ENCODE measurements at places on chromosomes 11 and 22. TPM values are rescaled to one million over a fixed set of nuclear protein-coding genes. Genes with fewer than 3 reads are reported as not detected.

Gene OR8A1
- not detected for total RNA-seq

Gene GSC2
- total RNA-seq: not detected

Gene SLC22A9
- total RNA-seq: not detected

Gene CTSW
- total RNA-seq: 13.2 TPM

Gene IGSF9B
- total RNA-seq: 24.6 TPM

Gene MS4A12
- total RNA-seq: not detected

Gene MN1
- not detected for total RNA-seq

Gene TRIM34
- total RNA-seq: 9.6 TPM

Gene LMNTD2
- 3.9 TPM for total RNA-seq

Gene MAPK8IP1
- total RNA-seq: 0.58 TPM

Gene TYR
- not detected for total RNA-seq

Gene MLC1
- not detected for total RNA-seq

Gene FLRT1
- 0.36 TPM for total RNA-seq

Gene CALCA
- total RNA-seq: not detected

Gene ACTN3
- 0.15 TPM for total RNA-seq

GRCh38 chr11:2368178-2368850 lies 8.8 kb upstream of the CD81 start:
- DNase-seq: no peak

DNA sequence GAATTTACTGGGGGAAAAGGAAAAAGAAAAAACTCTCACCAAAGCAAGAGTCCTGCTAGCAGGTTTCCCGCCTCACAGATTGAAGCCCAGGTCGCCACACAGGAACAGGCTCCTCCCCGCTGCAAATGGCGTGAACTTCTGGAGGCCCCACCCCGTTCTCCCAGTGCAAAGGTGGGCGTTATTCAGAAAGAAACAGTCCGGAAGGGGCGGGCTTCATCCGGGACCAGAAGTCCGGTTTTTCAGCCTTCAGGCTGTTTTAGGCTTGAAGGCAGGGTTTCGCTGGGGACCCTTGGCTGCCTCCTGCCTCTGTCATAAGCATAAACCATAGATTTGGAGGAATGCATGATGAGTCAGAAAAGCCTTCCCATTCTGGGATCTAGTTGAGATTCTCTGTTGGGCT lies 148.3 kb upstream of the POU2AF2 start:
- DNase-seq: no peak

GRCh38 chr22:24216541-24217209 lies 28.2 kb downstream of the GGT5 start:
- DNase-seq: peak; percentile 12

- DNase-seq: no peak
These were observed 454.9 kb upstream of the CADM1 start for GRCh38 chr11:115959081-115959486.

GRCh38 chr11:1706634-1707400 lies 9.8 kb downstream of the KRTAP5-6 start:
- DNase-seq: peak; percentile 45

DNA sequence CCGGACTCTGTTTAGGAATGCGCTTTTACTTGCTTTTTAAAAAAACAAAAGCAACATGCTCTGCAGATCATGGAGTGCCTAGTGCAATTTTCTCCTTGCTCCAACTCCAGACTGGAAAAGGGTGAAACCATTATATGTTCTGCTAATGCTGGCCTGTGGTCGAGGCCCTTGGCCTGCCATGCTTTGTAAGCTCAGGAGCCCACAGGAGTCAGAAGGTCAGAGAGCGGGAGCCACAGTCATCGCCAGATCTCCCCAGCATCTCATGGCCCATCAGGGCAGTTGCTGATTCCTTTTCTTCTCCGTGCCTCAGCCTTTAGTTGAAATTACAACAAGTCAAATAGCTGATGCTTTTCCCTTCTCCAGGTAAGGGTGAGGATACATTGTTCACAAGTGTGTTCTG lies 80.3 kb downstream of the DDIAS start:
- DNase-seq: no peak

DNA sequence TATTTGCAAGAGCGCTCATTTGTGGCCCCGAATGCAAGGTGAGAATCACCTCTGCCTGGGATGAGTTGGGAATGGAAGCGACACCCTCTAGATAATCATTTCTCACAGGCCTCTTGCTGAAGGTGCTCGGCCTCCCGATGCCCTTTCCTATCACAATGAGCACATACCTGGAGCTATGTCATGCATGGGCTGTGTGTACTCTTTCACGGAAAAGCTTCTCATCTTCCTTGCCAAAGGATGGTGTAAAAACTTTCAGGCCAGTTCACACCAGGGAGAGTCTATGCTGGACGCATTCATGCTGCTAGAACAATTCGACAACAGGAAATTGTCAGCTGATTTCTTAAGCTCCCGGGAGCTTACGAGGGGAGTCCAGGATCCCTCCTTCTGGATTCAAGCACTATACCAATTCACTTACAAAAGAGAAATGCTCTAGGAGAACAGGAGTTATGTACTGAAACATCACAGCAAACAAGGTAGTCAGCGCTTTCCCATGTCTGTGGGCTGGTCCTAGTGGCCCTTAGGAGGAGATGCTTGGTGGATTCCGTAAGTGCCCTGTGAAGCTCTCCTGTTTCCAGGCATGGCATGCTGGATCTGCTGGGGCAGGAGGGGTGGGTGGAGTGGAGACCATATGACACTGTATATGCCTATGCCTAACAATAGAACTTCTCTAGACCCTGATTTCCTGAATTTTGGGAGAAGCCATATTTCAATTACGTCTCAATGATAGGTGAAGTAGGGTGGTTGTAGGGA lies 53.1 kb upstream of the B3GAT1 start:
- DNase-seq: no peak

- DNase-seq: no peak
These were observed 1473.8 kb downstream of the TBC1D22A start for GRCh38 chr22:48236261-48236660.

DNA sequence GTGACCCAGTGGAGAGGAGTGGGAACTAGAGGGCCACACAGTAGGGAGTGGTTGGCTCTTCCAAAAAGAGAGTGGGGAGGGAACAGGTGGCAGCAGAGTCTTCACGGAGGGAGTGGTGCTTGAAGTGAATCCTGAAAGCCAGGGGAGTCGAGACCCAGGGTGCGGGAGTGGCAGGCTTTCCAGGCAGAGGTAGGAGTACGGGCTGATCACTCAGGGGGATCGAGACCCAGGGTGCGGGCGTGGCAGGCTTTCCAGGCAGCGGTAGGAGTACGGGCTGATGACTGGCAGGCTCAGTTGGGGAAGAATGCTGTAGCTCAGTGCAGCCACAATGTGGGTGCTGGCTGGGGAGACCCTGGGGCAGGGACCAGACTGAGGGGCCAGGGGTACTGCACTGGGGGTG lies 148.2 kb downstream of the TBC1D22A start:
- no peak for DNase-seq

GRCh38 chr22:42439821-42440674 lies 7.8 kb upstream of the NFAM1 start:
- peak; percentile 34 for DNase-seq

GRCh38 chr11:119108146-119108856 lies 1.2 kb downstream of the C2CD2L start:
- DNase-seq: peak; percentile 60

DNA sequence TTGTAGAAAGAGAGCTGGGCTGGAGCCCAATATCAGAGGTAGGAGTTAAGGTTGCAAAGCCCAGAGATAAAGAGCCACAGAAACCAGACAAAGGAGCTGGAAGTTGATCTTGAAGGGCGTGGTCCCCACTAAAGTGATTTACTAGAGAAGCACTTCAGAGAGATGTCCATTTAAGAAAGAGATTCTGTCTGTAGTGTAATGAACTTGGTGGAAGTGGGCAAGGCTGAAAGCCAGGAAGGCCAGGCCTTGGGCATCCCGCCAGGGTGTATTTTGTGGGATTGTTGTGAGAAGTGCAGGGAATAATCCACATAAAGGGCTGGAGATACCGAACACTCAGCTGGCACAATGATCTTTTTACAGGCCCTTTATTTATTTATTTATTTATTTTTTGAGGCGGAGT lies 1398.8 kb downstream of the TBC1D22A start:
- no peak for DNase-seq

DNA sequence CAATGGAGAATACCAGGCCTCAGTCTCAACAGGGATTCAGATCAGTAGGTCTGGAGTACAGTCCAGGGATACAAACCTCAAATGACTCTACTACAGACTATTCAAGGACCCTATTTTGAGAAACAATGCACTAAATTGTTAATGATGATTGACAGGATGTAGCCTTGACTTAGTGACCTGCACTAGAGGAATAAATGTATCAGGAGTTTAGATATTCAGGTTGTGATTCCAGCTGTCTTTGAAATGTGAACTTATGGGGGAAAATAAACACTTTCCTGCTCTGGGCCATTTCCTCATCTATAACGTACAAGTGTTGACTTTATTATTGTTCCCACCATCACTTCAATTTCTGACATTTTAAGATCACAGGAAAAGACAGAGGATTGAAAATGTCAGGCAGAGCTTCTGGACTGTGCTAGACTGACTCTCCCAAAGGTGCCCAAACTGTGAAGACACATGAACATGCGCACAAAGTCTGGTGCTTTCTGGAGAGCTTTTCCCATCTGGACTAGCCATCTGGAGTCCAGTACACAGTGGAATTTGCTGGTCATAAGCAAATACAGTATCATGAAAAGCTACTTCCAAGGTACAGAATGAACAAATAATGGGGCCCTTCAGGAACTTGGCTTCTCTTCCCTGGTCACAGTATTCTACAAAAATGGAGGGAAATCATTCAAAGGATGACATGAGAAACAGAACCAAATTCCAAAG lies 110.4 kb downstream of the USP35 start:
- no peak for DNase-seq

DNA sequence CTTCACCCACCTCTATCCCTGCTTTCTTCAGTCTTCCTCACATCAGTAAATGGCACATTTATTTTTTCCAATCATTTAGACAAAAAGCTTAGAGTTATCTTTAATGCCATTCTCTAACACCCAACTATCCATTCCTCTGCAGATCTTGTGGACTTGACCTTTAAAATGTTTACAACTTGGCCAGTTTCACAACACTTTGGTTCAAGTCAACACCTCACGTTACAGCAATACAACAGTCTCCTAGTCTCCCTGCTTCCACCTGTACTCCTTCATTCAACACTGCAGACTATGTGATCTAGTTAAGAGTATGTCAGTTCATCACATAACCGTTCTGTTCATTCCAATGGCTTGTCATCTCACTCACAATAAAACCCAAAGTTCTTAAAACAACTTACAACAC lies 305.2 kb downstream of the SWAP70 start:
- DNase-seq: no peak

DNA sequence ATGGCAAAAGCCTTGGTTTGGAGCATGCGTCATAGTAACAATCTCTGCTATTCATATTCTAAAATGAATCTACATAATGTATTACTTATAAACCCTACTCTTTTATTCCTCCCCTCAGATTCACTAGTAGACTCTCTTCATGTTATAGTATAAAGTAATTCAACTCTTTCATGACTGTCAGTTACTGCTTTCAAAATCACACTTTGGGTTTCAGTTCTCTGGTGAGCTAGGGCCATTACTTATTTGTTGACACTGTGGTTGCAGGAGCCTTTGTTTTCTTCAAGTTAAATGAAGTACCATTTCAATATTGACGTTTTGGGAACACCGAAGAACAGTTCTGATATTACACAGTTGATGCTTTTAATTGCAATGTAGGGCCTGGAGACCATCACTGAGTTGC lies 378.4 kb downstream of the DDX10 start:
- DNase-seq: no peak

DNA sequence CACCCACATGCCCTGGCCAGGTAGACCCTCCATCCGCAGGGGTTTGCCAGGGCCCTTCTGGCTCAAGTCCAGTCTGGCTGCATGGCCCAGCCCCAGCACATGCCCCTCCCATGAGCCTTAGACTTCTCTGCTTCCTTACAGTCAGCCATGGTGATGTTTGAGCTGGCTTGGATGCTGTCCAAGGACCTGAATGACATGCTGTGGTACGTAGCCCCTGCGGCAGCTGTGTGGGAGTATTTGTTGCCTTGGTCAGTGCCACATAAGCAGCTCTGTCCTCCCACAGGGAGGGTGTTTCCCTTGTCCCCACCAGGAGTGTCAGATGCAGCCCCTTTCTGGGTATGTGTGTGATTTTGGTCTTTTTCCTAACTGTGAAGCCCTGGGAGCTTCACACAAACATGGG lies 17.5 kb downstream of the CDC45 start:
- DNase-seq: no peak

- DNase-seq: no peak
These were observed 161.8 kb downstream of the CASP12 start for GRCh38 chr11:104736502-104736901.

GRCh38 chr11:122727101-122727929 lies 71.8 kb downstream of the UBASH3B start:
- DNase-seq: peak; percentile 76

DNA sequence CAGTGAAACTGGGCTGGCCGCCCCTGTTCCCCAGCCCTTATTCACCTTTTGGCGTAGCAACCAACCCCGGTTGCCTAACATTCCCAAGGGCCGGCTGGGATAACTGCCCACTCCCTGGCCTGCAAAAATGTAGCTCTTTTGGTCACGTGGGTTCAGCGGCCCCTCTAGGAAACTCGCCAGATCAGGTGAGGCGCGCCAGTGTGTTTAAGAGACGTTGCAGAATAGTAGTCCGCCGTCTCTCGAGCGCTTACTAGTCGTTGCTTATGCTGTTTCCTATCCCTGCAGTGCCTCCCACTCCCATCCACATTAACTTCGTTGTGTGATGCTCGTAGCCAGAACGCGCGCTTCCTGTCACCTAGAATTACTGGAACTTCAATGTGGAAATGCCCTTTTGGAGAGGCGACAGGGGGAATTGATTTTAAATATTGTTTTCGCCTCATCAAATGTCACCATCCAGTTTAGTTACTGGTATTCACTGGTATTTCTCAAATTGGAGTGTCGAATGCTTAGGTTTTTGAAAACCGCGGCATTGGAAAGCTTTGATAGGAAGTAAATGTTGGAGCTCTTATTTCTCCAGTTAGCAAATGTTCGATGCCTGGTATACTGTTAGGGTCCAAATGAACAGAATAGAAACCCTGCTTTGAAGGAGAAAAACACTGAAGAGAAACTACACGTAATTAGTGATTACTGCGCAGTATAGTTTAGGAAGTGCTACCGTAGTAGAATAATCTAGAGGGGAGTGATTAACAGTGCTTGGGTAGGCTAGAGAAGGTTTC lies 823 bp downstream of the CEP57 start:
- peak; percentile 77 for DNase-seq

GRCh38 chr22:20899827-20900423 lies 17.3 kb upstream of the CRKL start:
- DNase-seq: no peak

- no peak for DNase-seq
These were observed 16.1 kb downstream of the MFNG start for GRCh38 chr22:37470087-37470445.

DNA sequence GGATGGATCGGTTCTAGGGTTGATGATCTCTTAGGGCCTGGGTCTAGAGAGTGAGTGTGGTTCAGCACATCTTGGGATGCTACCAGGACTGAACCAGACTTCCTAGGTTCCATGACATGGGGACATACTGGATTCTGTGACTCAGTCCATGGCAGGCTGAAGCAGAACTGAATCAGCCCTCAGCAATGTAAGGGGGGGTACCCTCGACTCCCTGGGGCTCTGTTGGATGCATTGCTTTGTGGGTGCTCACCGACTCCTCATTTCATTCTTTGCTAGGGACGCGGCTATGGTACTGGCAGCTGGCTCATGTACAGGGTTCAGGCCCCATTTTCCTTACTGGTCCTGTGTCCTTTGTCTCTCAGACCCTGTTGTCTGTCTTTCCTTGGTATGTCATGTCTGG lies 733 bp upstream of the GRAMD1B start:
- no peak for DNase-seq
